ENCODE measurements at places on chromosomes 4 and X.

DNA sequence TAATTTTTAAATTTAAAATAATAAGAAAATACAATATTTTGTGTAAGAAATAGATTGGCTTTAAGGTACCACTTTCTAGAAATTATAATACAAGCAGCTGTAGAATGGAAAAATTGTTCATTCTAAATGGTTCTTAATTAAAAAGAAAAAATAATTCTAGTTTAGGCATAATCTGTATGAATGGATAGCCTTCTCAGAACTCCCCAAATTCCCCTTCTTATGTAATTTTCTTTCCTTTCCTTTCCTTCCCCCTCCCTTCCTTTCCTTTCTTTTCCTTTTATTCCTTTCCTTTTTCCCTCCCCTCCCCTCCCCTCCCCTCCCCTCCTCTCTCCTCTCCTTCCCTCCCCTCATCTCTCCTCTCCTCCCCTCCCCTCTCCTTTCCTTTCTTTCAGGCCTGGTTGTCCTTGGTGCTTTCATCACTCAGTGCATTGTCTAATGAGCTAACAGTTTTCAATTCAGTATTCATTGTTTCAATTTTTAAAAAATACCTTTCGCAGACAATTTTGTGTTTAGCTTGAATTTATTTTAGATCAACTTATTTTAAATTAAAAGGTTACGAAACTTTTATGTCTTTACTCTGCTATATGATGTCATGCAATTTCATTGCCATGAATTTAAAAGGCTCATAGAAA lies 28.8 kb downstream of the LRIT3 start:
- DNase-seq, result no peak

DNA sequence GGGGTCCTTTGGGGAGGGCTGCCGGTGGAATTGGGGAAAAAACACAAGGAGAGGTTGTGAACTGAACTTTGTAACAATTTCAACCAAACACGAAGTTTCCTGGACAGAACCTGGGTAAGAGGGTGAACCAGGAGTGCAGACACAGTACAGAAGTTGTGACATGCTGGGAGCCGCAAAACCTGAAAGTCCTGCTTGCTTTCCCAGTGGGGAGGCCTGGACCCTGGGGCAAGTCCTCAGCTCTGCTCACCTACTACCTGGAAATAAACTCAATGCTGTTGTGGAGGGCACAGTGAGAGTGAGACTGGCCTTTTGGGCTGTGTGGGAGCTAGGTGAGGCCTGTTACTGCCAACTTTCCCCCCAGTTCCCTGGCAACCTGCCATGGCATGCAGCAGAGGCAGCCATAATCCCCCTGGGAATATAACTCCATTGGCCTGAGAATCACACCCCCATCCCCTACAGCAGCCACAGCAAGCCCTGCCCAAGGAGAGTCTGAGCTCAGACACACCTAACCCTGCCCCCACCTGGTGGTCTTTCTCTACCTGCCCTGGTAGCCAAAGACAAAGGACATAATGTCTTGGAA lies 162.8 kb downstream of the THOC2 start:
- DNase-seq, result no peak

DNA sequence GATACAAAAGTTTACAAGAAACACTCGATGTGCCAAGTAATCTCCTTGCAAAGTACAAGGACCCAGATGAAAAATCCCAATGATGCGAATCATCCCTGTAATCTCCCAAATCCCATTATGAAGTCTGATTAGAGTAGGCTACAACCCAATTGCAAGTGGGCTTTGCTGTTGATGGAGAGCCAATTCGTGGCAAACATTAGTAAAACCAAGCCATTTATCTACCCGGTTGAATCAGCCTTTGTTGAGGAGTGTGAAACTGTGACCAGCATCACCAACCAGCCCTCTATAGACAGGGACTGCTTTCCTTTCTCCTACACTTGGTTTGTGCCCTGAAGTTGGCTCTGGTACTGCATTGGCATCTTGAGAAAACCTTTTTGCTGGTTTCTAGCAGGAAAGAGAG lies 1.2 kb upstream of the PRPS2 start:
- no peak for DNase-seq

- DNase-seq, result no peak
Measured at GRCh38 chr4:53790286-53790685, 199.0 kb upstream of the LNX1 start.

DNA sequence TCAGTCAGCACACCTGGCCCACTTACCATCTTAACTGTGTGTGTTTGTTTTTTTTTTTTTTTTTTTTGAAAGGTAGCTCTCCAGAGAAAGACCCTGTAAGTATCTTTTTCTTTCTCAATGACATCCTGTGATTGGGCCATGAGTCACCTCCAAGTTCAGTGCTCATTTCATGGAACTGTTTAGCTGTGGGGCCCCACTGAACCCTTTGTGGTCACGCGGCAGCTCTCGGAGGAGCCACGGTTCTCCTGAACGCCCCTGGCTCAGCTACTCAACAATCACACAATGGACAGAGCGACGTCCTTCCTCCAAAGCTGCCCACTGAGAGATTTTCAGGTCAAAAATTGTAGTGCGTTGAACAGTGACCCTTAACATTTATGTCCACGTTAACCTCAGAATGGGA lies 14.2 kb upstream of the IL3RA start:
- no peak for DNase-seq

DNA sequence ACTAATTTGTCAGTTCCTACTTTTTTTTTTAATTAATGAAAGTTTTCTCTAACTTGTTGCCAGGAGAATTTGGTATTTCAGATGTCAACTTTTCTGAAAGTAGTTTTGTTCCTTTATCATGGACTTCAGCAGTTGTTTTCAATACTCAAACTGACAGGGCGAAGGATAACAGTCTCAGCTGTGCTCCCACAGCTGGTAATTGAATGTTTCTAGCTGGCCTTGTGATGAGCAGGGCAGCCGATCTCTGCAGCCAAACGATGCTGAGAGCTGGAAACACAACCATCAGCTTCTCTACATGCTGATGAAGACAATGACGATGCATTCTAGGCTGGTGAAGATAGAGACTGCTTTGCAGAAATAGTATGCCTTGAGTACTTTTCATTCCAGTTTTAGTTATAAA lies 130.0 kb upstream of the MAP9 start:
- DNase-seq, result no peak

DNA sequence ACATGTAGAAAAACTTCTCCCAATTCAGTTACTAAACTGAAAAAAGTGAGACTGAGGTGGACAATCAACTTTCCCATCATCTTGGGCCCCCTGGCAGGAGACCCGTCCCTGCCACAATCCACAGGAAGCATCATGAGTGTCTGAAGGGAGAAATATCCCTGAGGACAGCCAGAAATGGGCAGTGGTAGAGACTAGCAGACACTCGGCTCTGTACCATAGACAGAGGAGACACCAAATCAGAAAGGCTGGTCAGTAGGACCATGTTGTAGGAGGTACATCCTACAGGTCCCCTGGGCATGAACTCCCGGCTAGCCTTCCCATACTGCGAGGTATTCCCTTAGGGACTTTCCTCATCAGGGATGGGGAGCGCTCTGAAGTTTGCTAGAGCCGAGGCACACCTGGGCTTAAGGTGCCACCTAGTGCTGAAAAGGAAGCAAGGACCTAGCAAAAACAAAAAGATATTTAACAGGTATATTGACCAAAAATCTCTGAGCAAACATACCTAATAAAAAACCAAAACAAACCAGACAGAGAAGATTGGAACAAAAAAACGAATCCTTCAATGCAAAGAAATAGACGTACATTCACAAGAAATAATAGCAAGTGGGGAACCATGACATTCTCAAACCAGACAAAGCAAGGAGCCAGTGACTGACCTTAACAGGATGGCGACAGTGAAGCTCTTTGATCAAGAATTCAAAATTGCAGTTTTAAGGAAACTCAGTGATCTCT lies 55.6 kb downstream of the HAUS3 start:
- DNase-seq, result no peak

- DNase-seq, result no peak
Measured at GRCh38 chr4:140103676-140104075, 50.3 kb downstream of the MAML3 start.

DNA sequence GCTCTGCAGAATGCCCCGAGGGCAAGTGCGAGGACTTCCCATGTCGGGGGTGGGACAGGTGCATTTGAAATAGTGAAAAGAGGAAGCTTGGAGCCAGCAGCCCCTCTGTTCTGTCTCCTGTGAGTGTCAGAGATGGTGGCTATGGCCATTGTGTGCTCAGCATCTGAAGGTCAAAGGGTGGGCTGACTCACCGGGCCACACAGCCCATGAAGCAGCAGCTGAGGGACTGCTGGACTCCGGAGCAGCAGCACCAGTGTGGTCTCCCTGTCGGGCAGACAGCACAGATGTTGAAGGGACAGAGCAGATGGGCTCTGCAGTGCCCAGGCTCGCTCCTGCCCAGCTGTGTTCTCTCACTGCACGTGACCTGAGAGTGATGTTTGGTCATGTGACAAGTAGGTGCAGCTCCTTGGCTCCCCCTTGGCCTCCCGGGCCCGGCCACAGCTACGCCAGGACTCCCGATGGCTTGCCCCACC lies 53.5 kb downstream of the TBC1D14 start:
- no peak for DNase-seq

DNA sequence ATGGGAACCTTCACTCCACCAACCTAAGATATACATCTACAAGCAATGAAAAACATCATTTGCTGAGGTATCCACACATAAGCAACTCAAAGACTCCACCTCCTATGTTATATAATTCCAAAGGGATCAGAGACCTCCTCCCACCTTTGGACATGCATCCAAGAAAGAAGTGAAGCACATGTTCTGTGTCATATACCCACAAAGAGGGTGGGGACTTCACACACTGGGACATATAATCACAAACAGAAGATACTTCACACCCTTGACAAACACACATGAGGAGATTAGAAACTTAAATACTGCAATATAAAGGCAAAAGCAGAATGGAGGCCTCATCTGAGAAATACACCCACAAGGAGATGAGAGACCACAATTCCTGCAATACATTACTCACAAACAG lies 25.4 kb downstream of the SUV39H1 start:
- DNase-seq, result no peak

DNA sequence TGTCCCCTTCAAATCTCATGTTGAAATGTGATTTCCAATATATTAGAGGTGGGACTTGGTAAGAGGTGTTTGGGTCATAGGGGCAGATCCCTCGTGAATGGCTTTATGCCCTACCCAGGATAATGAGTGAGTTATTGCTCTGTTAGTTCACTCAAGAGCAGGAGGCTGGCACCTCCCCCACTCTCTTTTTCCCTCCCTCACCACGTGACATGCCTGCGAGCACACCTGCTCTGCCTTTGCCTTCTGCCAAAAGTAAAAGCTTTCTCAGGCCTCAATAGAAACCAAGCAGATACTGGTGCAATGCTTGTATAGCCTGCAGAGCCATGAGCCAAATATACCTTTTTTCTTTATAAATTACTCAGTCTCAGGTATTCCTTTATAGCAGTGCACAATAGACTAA lies 286.3 kb upstream of the UGT8 start:
- no peak for DNase-seq

- DNase-seq, result no peak
Measured at GRCh38 chr4:138275963-138276621, 33.9 kb upstream of the SLC7A11 start.

DNA sequence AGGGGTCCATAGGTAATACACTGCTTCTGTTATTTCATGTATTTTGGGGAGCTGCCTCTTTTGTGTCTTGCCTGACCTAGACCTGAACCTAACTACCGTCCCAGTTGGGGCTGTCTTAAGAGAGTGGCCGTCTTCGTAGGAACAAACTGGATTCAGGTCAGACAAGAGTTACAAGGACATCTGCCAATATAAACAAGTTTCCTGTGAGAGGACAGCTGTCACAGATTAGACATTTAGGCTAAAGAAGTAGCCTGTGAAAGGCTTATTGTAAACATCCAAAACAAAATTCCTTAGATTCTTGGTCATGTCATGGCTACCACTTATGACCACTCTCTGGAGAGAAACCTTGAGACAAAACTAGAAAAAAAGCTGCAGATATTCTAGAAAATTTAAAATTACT lies 797.6 kb upstream of the AADAT start:
- DNase-seq, result no peak

GRCh38 chrX:132270699-132271098 lies 51.5 kb upstream of the RAP2C start:
- peak; percentile 69 for DNase-seq

- no peak for DNase-seq
Measured at GRCh38 chr4:174870311-174870710, 41.3 kb upstream of the GLRA3 start.

DNA sequence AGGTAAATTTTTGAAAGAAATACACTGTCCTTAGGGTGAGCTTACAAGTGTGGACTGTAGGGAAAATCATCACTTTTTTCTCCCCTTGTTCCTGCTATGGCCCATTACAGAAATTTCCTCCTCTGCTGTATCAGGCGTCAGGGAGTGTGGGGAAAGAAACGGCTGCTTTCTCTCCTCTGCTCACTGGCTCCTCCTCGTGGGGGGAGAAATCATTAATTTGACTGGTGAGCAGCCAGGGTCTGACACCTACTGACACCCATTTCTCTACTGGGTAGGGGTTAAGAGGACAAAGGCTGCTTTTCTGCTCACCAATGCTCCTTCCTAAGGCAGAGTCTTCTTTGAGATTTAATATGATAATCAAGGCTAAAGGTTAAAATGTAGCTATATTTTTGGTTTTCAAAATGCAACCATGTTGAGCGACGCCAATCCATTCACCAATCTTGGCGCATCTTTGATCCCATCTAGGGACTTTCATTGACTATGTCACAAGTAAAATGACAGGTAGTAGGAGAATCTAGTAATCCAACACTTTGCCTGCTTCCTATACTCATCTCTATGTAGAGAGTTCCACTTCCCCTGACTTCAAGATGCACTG lies 25.1 kb downstream of the SETD7 start:
- no peak for DNase-seq

- DNase-seq, result no peak
Measured at GRCh38 chrX:149007423-149007822, 497.7 kb downstream of the IDS start.

- DNase-seq, result no peak
Measured at GRCh38 chr4:176437756-176438155, 118.0 kb downstream of the SPCS3 start.

GRCh38 chrX:150813922-150814321 lies 84.5 kb downstream of the CD99L2 start:
- DNase-seq, result no peak

DNA sequence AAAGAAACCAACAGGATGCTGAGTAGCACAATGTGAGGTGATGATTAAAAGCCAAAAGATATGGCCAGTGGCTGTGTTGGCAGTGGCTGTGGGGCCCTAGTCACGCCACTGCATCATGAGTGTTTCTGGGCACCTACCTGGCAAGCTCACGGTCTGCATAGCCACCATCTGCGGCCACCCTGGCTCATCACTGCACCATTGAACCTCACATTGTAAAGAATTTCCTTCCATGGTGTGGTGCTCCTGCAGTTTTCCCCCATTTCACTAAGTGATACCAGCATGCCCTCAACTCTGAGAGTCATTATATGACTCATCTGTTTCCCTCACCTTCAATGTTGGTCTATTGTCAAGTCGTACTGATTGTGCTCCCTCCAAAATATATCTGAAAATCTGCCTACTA lies 45.5 kb upstream of the CLNK start:
- no peak for DNase-seq

GRCh38 chr4:27366104-27366823 lies 505.6 kb downstream of the STIM2 start:
- DNase-seq, result no peak
